ENCODE measurements at places on chromosomes 3 and 15.

- peak overlapping the region; percentile 84 for H3K27ac ChIP-seq
- H3K27me3 ChIP-seq: peaks cover 10% of the 10 kb centered on the region
- H3K4me3 ChIP-seq: peak overlapping the region; percentile 91
- no peaks in the 10 kb centered on the region for H3K36me3 ChIP-seq
- DNase-seq: peak; percentile 71
- peaks cover 56% of the 10 kb centered on the region for H3K4me1 ChIP-seq
Observed at GRCh38 chr15:25850154-25851111, 12.7 kb downstream of the ATP10A start.

- H3K27me3 ChIP-seq: no peaks in the 10 kb centered on the region
- no peaks in the 10 kb centered on the region for H3K36me3 ChIP-seq
- DNase-seq: no peak
Observed at GRCh38 chr3:53082736-53083135, 36.9 kb upstream of the SFMBT1 start.

- no peaks in the 10 kb centered on the region for H3K36me3 ChIP-seq
- DNase-seq: no peak
- H3K27ac ChIP-seq: peak overlapping the region; percentile 49
- peaks cover 3% of the 10 kb centered on the region for H3K27me3 ChIP-seq
Observed at GRCh38 chr3:127988770-127989557, 63.3 kb upstream of the SEC61A1 start.

GRCh38 chr15:62138124-62138523, 27.0 kb downstream of the C2CD4B start:
- H3K27ac ChIP-seq: no peak overlapping the region
- H3K4me1 ChIP-seq: no peaks in the 10 kb centered on the region
- DNase-seq: no peak
- H3K27me3 ChIP-seq: peaks cover 5% of the 10 kb centered on the region
- H3K36me3 ChIP-seq: no peaks in the 10 kb centered on the region
- no peak overlapping the region for H3K4me3 ChIP-seq

GRCh38 chr3:43854916-43855315, 164.2 kb downstream of the ABHD5 start:
- H3K4me3 ChIP-seq: no peak overlapping the region
- peaks cover 48% of the 10 kb centered on the region for H3K27me3 ChIP-seq
- peaks cover 3% of the 10 kb centered on the region for H3K36me3 ChIP-seq
- no peaks in the 10 kb centered on the region for H3K4me1 ChIP-seq
- H3K27ac ChIP-seq: no peak overlapping the region
- DNase-seq: no peak

- H3K4me1 ChIP-seq: no peaks in the 10 kb centered on the region
- H3K36me3 ChIP-seq: peaks cover 36% of the 10 kb centered on the region
- peaks cover 31% of the 10 kb centered on the region for H3K27me3 ChIP-seq
- no peak overlapping the region for H3K4me3 ChIP-seq
- no peak for DNase-seq
Observed at GRCh38 chr3:16728770-16729745, 123.8 kb upstream of the DAZL start.

DNA sequence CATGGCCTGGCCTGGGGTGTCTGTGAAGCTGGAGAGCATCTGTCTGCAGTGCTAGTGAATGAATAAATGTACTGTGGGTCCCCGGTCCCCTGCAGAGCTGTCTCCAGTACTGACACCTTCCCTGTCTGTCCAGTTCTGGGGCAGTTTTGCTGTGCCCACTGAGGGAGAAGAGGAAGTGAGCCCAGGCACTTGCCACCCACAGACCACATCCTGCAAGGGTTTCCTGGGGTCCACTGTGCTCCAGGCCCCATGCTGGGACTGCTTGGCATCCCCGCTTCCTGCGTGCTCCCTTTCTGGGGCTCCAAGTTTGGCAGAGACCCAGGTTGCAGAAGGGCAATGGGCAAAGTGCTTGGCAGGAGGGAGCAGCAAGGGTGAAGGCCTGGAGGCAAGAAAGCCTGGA, 4.9 kb upstream of the SLC6A6 start:
- peak overlapping the region; percentile 19 for H3K4me3 ChIP-seq
- H3K27ac ChIP-seq: peak overlapping the region; percentile 38
- H3K36me3 ChIP-seq: no peaks in the 10 kb centered on the region
- H3K4me1 ChIP-seq: peaks cover 38% of the 10 kb centered on the region
- no peak for DNase-seq
- no peaks in the 10 kb centered on the region for H3K27me3 ChIP-seq

GRCh38 chr3:30457726-30458125, 148.7 kb upstream of the TGFBR2 start:
- H3K4me3 ChIP-seq: no peak overlapping the region
- peaks cover 5% of the 10 kb centered on the region for H3K36me3 ChIP-seq
- DNase-seq: no peak
- no peaks in the 10 kb centered on the region for H3K27me3 ChIP-seq
- H3K27ac ChIP-seq: no peak overlapping the region

GRCh38 chr15:74958320-74958907, 1.8 kb upstream of the RPP25 start:
- peaks cover 81% of the 10 kb centered on the region for H3K27me3 ChIP-seq
- H3K4me3 ChIP-seq: peak overlapping the region; percentile 30
- no peaks in the 10 kb centered on the region for H3K36me3 ChIP-seq
- no peak overlapping the region for H3K27ac ChIP-seq

DNA sequence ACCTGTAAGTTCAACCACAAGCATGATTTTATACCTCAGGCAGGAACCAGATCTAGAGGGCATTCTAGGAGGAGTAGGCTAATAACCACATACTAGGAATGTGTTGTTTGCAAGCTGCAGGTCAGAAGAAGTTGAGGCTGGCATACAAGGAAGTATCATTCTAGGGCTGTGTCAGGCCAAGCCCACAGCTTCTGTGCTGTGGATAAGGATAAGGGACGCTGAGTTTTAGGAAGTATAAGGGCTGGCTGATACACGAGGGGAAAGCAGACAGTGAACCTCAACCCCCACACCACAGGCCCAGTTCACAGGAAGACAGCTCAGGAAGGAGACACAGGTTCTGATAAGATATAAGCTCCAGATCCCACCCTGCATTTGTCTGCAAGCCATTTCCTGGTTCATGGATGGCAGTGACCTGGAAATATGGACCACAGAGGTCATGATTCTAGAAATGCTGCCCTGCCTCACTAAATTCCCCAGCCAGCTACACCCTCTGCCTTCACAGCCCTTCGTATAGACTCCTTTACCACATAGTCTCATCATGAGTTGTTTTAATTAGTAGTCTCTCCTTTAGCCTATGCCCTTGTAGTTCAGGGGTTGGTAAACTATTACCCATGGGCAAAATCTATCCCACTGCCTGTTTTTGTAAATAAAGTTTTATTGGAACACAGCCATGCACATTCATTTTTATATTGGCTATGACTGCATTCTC, 260.7 kb downstream of the OPA1 start:
- no peaks in the 10 kb centered on the region for H3K4me1 ChIP-seq
- DNase-seq: no peak
- no peaks in the 10 kb centered on the region for H3K36me3 ChIP-seq
- H3K27me3 ChIP-seq: no peaks in the 10 kb centered on the region
- H3K4me3 ChIP-seq: no peak overlapping the region
- no peak overlapping the region for H3K27ac ChIP-seq

GRCh38 chr15:38010395-38010794, 76.0 kb downstream of the TMCO5A start:
- H3K27ac ChIP-seq: no peak overlapping the region
- H3K27me3 ChIP-seq: peaks cover 29% of the 10 kb centered on the region
- no peak for DNase-seq
- H3K4me3 ChIP-seq: no peak overlapping the region

DNA sequence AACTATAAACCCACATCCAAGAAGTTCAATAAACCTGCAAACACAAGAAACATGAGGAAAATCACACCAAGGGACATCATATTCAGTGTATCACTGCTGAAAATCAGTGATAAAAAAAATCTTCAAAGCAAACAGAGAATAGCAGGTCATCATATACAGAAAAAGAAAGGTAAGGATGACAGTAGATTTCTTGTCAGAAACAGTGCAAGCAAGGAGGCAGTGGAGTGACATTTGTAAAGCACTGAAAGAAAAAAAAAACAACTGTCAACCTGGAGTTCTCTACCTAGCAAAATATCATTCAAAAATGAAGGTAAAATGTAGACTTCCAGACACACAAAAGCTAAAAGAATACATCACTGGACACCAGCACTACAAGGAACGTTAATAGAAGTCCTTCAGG, 71.5 kb downstream of the TRPC1 start:
- H3K27me3 ChIP-seq: no peaks in the 10 kb centered on the region
- no peak overlapping the region for H3K27ac ChIP-seq
- no peaks in the 10 kb centered on the region for H3K36me3 ChIP-seq
- DNase-seq: no peak

GRCh38 chr3:47434849-47435248, 40.9 kb downstream of the SCAP start:
- no peaks in the 10 kb centered on the region for H3K27me3 ChIP-seq
- no peak for DNase-seq
- H3K27ac ChIP-seq: no peak overlapping the region
- peaks cover 18% of the 10 kb centered on the region for H3K36me3 ChIP-seq
- H3K4me3 ChIP-seq: no peak overlapping the region

DNA sequence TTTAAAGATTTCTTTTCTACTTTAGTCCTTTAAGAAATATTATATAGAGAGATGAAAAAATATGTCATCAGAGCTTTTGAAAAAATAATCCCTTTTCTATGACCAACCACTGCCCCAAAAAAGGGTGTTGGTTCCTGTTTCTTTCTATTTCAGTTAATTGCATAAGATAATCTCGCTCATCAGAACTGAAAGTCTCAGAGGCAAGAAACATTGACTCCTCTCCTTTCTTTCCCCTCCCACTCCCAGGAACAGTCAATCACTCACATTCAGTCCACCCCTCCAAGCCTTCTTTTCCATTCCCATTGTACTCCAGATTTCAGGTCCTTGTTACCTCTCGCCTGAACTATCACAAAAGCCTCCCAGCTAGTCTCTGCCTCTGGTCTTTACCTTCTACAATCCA, 153.7 kb upstream of the ABI3BP start:
- H3K27me3 ChIP-seq: peaks cover 9% of the 10 kb centered on the region
- no peak overlapping the region for H3K4me3 ChIP-seq
- H3K36me3 ChIP-seq: no peaks in the 10 kb centered on the region
- H3K27ac ChIP-seq: no peak overlapping the region
- no peak for DNase-seq
- H3K4me1 ChIP-seq: no peaks in the 10 kb centered on the region

GRCh38 chr15:25226360-25226759, 212.5 kb downstream of the UBE3A start:
- H3K27ac ChIP-seq: no peak overlapping the region
- H3K4me3 ChIP-seq: no peak overlapping the region
- H3K27me3 ChIP-seq: no peaks in the 10 kb centered on the region

GRCh38 chr15:100112636-100113305, 229.0 kb downstream of the ADAMTS17 start:
- peaks cover 3% of the 10 kb centered on the region for H3K4me1 ChIP-seq
- no peak overlapping the region for H3K4me3 ChIP-seq
- no peak overlapping the region for H3K27ac ChIP-seq
- H3K36me3 ChIP-seq: no peaks in the 10 kb centered on the region

DNA sequence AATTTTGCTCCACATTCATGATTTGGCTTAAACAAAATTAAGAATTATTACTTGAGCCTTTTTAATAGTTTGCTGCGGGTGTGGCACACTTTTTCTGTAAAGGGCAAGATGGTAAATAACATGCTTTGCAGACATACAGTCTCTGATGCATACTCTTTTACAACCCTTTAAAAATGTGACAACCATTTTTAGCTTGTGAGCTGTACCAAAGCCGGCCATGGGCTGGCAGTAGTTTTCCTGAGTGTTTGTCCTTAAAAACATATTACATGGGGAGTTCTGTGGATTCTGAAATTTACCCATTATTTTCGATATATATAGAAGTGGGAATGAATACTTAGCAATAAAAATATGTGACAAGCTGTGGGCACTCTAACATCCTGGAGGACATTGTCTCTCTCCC, 163.4 kb downstream of the FNDC3B start:
- no peak overlapping the region for H3K4me3 ChIP-seq
- H3K27ac ChIP-seq: no peak overlapping the region
- no peak for DNase-seq

DNA sequence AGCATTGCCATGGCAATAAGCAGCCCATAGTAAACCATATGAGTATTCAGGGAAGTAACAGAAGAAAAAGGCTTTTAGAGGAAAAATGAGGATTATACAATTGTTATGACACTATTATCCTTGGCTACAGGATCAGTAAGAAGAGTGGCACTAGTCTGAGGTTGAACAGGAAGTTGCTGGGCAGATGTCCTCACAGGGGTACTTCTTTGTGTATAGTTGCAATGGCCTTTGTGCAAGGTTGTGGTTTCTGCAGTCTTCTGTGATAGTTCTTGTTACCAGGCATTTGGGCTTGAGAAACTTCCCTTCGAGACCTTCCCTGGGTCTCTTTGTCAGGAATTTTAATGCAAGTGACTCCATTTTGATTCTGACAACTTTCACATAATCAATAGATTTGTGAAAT, 100.6 kb upstream of the ATP11B start:
- no peak for DNase-seq
- peaks cover 38% of the 10 kb centered on the region for H3K27me3 ChIP-seq
- H3K4me1 ChIP-seq: no peaks in the 10 kb centered on the region
- no peak overlapping the region for H3K27ac ChIP-seq
- H3K36me3 ChIP-seq: no peaks in the 10 kb centered on the region

DNA sequence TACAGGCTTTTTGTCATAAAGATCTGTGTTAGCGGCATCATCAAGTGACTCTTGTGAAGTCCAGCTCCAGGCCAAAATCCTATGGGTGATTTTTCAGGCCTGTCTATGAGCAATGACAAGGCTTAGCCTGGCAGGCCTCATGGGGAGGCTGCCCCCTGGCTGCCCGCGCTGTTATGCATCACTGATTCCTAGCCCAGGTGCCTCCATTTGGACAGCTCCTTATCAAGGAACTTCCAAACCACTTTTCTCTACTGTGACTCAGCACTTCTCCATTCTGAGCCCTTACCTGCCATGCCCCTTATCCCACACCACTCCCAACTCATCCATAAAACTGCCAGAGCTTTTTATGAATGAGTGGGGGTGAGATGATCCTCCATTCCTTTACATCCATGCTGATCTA, 91.5 kb upstream of the C3orf80 start:
- no peak overlapping the region for H3K27ac ChIP-seq
- DNase-seq: no peak
- H3K27me3 ChIP-seq: no peaks in the 10 kb centered on the region
- H3K36me3 ChIP-seq: no peaks in the 10 kb centered on the region

GRCh38 chr15:86382341-86382740, 302.7 kb downstream of the AGBL1 start:
- H3K27me3 ChIP-seq: peaks cover 14% of the 10 kb centered on the region
- DNase-seq: no peak
- H3K36me3 ChIP-seq: no peaks in the 10 kb centered on the region
- no peaks in the 10 kb centered on the region for H3K4me1 ChIP-seq
- no peak overlapping the region for H3K4me3 ChIP-seq
- no peak overlapping the region for H3K27ac ChIP-seq

All from naive B cell (primary cell).